GM13976 (cell line): ENCODE measurements at places on chromosomes 3 and 15.

DNA sequence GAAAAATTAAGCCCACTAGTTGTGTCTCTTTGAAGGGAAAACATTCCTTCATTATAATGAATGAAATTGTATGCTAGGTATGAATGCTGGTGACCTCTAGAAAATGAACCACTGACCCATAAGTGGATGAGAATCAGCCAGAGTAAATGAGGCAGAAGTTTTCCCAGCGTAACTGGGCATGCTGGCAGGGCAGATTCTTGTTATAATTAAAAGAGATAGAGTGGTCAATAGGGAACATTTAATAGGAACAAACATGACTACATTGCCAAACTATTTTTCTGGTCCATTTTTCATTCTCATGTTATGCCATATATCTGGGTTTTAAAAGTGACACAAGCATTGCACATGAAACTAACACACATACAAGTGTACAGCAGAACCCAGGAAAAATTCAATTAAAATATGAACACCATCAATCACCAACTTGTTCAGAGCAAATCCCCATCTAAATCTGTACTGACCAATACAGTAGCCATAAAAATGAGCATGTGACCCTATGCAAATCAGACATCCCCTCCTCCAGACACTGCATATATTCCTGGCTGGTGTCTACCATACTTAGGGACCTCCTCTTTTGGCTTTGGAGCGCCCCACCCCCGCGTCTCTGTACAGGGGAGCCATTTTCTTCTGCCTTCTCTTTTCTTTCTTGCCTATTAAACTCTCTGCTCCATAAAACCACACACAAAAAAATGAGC lies 4.0 kb downstream of the CLRN1 start:
- no peak for DNase-seq

- no peak for DNase-seq
These were observed 18.8 kb downstream of the BCL2L10 start for GRCh38 chr15:52093539-52094510.

GRCh38 chr15:39596358-39597051 lies 15.6 kb downstream of the THBS1 start:
- DNase-seq = no peak

GRCh38 chr15:85462029-85462428 lies 81.6 kb downstream of the AKAP13 start:
- DNase-seq = no peak

DNA sequence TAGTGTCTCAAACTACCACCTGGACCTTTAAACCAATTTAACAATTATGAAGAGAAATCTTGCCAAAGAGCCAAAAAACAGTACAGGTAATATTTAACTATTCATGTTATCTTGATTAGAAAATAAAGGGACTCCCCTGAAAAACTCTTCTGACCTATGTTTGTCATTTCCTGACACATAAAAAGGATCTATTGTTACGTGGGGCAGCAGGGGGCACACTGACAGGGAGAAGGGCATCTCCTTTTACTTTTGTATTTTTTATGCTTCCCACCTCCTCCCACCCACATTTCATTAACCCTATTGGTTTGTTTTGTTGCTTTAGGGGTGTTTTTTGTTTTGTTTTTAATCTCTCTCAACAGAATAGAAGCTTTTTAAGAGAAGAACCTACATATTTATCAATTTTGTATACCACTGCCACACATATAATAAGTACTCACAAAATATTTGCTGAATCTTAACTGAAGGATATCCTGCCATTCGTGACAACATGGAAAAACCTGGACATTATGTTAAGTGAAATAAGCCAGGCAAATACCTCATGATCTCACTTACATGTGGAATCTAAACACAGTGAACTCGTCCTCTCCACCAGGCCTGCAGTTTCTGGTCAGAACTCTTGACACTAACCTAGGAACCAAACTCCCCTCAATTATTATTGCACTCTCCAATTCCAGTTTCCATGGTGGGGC lies 17.7 kb downstream of the STAG1 start:
- peak; percentile 29 for DNase-seq

DNA sequence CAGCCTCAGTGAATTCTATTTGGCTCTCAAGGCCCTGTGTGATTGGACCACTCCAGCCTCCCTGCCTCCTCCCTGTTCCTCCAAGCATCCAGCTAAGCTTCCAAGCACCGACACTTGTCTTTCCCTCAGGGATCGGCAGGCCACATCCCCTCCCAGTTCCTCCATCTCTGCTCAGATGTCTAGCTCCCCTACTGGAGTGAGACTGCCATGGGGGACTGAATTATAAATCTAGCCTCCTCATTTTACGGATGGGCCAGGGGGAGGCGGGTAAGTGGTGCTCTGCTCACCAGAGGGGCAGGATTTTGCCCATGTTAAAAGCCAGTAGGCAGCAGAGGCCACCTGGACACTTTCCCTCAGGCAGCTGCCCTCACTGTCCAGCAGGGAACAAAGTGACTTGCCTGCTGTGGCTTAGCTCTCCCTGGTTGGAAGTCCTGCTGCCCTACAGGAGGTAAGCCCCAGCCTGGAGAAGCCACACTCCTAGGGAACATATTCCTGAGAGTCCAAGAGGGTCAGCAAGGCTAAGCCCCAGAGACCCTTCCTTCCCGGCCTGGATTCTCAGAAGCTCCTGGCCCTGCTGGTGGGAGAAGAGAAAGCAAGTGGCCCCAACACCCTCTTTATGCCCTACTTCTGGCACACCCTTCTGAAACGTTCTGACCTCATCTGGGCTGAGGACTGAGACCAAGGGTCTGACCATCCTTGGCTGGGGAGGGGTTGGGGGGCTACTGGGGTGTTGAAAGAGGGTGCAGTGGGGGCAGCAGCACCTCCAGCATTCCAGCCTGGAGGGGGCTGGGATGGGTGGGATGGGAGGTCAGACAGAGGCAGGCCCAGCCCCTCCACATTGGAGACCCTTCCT lies 9.1 kb upstream of the HHATL start:
- no peak for DNase-seq

DNA sequence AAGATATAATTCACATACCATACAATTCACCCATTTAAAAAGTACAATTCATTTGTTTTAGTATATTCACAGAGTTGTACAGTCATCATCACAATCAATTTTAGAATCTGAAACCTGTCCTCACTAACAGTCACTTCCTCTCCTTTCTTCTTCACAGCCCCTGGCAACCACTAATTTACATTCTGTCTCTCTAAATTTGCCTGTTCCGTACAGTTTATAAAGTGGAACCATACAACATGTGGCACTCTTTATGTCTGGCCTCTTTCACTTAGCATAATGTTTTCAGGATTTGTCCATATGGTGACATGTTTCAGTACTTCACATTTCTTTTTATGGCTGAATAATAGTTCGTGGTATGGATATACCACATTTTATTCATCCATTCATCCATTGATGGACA lies 22.7 kb downstream of the ERICH6 start:
- peak; percentile 47 for DNase-seq

GRCh38 chr3:31635545-31635944 lies 102.8 kb downstream of the STT3B start:
- no peak for DNase-seq

GRCh38 chr3:13066834-13067233 lies 6.4 kb downstream of the IQSEC1 start:
- DNase-seq = no peak

- no peak for DNase-seq
These were observed 229.3 kb downstream of the NSUN3 start for GRCh38 chr3:94292151-94292550.

- DNase-seq = no peak
These were observed 44.4 kb upstream of the RASA2 start for GRCh38 chr3:141442446-141442845.

- no peak for DNase-seq
These were observed 198.3 kb downstream of the OPA1 start for GRCh38 chr3:193791041-193792032.
